ENCODE measurements at places on chromosomes 5 and 9.

GRCh38 chr5:174491265-174491664 lies 233.1 kb upstream of the MSX2 start:
- no peak for DNase-seq

GRCh38 chr9:79120941-79121340 lies 450.8 kb upstream of the TLE4 start:
- DNase-seq, result no peak

- DNase-seq, result no peak
These were observed 58.4 kb downstream of the DAPK1 start for GRCh38 chr9:87556039-87556438.

- no peak for DNase-seq
These were observed 337.1 kb downstream of the GADD45G start for GRCh38 chr9:89941875-89942274.

GRCh38 chr5:175695161-175696126 lies 37.6 kb downstream of the HRH2 start:
- DNase-seq, result no peak

- DNase-seq, result no peak
These were observed 418.0 kb downstream of the CETN3 start for GRCh38 chr5:89991592-89991991.

DNA sequence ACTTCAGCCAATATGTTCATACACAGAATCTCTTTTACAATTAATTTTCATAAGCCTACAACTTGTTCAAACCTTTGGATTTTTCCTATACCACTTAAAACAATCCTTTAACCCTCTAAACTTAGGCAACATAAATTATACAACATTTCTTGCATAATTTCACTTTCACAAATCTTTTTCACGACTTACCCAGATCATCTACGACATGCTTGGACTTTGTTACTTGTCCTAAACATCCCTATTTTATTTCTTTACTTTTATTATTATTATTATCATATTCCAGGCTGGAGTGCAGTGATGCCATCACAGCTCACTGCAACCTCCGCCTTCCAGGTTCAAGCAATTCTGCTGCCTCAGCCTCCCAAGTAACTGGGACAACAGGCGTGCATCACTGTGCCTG lies 68.0 kb downstream of the CACNA1B start:
- DNase-seq, result peak; percentile 6

- DNase-seq, result no peak
These were observed 70.7 kb upstream of the SLC25A51 start for GRCh38 chr9:37974506-37975173.

- DNase-seq, result no peak
These were observed 22.0 kb upstream of the NIPBL start for GRCh38 chr5:36854402-36855140.

DNA sequence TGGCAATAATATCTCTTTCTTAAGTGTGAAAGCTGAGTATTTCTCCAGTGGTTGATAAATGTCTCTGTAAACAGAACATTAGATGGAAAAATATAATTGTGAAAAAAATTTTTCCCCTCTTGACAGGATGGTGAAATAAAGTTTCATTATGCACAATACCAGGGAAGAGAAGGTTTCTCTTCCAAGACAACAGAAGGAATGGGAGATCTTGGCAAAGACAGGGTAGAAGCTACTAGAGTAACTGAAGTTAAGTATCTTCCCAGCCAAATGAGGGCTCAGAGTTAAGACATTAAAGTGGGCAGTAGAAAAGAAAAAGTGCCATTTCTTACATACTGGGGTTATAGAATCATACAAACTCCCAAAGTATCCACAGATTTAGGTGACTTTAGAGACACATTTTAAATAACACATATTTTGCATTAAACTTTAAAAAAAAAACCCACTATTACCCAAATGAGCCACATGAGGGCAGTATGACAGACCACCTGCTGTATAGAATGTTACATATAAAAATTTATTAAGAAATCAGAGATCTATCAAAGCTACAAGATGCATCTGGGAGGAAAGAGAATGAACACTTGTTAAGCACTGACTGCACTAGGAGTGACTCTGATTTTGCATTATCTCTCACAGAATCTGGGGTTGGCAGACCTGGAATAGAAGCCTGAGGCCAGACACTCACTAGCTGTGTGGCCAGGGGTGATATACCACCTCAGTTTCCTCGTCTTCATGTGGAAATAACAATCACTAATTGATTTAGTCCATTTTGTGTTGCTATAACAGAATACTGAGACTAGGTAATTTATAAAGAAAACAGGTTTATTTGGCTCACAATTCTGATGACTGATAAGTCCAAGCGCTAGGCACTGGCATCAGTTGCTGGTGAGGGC lies 98.5 kb downstream of the ARSB start:
- DNase-seq, result no peak

DNA sequence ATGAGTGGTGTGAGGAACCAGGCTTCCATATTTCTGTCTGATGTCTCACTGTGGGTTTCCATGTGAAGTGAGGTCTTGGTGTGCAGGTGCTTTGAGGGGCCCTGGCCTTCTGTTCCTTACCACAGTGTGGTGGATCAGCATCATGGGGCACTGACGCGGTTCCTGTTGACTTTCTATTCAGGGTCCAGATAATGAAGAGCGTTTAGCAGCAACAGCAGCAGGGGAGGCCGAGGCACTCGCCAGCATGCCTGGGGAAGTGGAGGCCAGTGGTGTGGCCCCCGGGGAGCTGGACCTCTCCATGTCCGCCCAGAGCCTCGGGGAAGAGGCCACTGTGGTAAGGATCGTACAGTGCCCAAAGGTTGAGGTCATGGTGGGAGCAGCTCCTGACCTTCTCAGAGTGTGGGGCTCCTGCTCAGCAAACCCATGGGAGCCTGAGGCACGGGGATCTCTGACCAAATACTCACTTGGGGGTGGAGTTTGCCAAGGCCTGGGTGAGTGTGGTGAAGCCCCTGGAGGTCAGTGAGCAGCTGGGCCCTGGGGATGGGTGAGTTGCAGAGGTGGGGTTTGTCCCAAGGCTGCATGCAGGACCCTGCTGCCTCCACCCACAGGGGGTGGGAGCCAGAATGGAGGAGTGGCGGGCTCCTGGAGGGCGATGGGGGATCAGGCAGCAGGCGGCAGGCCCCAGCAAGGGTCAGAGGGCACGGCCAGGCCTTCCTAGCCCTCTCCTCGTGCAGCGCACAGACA lies 61.2 kb downstream of the COL15A1 start:
- DNase-seq, result no peak

DNA sequence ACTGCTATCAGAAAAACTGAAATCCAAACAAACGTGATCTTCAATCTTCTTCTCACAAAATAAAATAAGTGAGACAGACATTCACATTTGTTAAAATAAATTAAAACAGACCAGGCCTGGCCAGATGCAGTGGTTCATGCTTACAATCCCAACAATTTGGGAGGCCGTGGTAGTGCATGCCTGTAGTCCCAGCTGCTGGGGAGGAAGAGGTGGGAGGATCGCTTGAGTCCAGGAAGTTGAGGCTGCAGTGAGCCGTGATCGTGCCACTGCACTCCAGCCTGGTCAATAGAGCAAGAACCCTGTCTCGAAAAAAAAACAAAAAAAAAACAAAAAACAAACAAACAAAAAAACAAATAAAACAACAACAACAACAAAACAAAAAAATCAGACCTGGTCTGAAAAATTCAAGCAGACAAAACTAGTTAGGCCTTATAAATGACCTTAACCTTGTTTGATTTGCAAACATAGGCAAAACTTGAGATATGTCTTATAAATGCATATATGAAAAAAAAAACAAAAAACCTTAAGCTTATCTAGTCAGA lies 10.8 kb downstream of the MAPKAP1 start:
- no peak for DNase-seq

DNA sequence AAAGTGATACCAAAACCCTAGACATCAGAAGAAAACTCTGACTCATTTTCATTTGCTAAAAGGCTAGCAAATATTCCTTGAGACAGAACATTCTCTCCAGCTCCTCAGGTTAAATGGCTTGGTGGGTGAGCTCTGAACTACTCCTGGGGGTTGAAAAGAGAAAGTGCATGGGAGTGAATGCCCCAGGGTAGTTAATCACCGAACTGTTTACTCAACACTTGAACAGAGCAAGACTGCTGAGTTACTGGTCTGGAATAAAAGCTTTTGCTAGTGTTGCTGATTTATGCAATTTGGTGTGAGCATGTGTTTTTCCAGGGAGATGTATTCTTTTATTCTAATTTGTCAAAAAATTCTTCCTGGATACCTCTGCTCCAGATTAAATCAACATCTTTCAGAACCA lies 88.3 kb upstream of the PRDM9 start:
- peak; percentile 56 for DNase-seq

DNA sequence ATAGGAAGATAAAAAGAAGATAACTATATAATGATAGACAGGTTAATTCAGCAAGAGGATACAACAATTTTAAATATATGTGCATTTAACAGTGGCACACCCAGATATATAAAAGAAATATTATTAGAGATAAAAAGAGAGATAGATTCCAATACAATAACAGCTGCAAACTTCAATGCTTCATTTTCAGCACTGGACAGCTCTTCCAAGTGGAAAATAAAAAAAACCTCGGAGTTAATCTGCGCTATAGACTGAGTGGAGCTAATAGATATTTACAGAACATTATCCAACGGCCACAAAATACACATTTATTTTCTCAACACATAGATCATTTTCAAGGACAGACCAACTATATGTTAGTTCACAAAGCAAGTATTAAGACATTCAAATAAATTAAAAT lies 1229.5 kb upstream of the CDH6 start:
- DNase-seq, result peak; percentile 47

DNA sequence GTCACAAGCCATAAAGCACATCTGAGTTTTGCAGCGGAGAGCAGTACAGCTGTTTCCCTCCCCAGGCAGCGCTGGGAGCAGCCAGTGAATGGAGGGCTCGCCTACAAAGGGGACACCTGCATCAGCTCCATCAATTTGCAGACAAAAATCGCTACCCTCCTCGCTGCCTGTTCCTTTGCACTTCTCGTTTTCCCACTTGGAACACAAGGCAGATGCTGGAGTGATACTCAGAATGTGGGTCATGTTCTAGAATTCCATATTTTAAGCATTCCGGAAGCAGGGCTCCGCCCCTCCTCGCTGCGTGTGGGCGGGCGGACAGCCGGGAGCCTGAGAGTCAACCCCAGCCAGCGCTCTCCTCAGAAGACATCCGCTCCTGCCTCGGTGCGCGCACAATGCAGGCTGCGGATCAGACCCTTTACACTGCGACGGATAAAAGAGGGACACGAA lies 92.1 kb downstream of the LMNB1 start:
- peak; percentile 85 for DNase-seq

DNA sequence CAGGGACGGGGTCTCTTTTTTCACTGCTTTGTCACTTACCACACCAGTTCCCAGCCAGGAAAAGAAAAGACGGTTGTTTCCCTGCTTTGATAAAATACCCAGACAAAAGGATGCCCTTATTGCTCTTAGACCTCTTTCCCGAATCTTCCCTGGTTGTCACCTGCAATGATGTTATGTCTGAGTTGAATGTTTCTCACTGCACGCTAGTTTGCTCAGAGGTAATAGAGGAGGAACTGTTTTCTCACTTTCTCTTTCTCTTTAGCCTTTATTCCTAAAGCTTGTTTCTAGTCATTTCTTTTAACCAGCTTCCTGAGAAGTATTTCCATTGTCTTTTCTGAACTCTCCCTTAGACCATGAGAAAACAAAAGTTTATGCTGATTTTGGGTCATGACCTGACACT lies 32.9 kb downstream of the ACER2 start:
- no peak for DNase-seq

GRCh38 chr5:130436430-130436829 lies 532.2 kb downstream of the CHSY3 start:
- no peak for DNase-seq

- no peak for DNase-seq
These were observed 21.8 kb upstream of the ZNF618 start for GRCh38 chr9:113854310-113854709.

- DNase-seq, result peak; percentile 36
These were observed 38.2 kb downstream of the PAPPA start for GRCh38 chr9:116191576-116192415.

GRCh38 chr9:6408320-6408719 lies 4.7 kb upstream of the UHRF2 start:
- no peak for DNase-seq

DNA sequence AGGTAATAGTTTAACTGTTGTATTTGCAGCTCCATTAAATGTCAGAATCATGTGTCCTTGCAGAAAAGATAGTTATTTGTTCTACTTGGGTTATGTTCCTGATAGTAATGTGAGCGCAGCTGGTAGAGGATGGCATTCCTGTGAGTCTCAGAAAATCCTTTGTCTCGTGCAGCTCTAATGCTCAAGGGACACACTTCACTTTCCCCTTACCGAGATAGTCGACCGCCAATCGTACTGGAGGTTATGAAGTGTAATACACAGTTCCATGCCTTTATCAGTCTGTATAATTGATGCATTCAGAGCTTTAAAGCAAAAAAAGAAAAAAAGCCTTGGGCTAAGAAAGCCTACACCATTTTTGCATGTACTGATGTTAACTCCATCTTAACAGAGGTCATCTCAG lies 60.2 kb upstream of the SRP19 start:
- DNase-seq, result peak; percentile 75

- no peak for DNase-seq
These were observed 175.5 kb upstream of the SPRY4 start for GRCh38 chr5:142500227-142500905.
